Cerebellar cortex (tissue), 1 donor: ENCODE measurements at places on chromosomes 3 and 15.

GRCh38 chr3:10194328-10195071 lies 29.8 kb downstream of the IRAK2 start:
- DNase-seq: peak; percentile 92

DNA sequence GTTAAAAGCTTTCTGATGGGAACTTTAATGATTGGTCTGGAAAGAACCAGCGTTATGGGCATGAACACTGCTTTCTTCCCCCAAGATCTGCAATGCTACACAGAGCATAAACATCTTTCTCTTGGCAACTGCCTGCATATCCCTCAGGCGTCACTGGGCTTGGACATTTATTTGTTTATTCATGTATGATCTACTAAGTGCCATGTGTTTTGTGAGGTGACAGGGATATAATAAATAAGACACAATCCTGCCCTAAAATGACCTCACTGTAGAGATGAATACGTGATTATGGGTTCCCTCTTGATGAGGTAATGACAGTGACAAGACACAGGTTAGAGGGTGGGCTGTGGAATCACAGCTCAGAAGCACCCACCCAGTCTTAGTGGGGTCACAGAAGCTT lies 485.3 kb downstream of the PDCD6IP start:
- no peak for DNase-seq

- no peak for DNase-seq
These were observed 38.6 kb downstream of the TRPM1 start for GRCh38 chr15:31062911-31063310.

DNA sequence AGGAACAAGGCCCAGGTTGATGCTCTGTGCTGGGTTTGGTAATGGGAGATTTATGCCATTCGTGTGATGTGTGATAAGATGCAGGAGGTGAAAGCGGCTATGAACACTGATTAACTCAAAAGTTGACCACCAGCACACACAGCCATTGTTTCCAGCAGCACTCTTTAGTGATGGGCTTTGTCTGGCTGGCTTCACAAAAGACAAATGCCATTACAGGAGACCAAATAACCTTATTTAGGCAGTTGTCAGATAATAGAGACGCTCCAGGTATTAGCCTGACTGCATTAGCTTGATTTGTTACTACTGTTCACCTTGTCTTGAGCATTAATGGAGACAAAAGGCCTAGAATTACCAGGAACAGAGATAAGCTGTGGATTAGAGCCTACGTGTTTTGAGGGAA lies 5.1 kb downstream of the HESX1 start:
- DNase-seq: no peak

- peak; percentile 15 for DNase-seq
These were observed 420 bp downstream of the SLC27A2 start for GRCh38 chr15:50182219-50183013.

- no peak for DNase-seq
These were observed 24.7 kb upstream of the BSN start for GRCh38 chr3:49529567-49529966.

- DNase-seq: no peak
These were observed 4.1 kb downstream of the PBRM1 start for GRCh38 chr3:52681596-52681995.

GRCh38 chr15:23503576-23503975 lies 56.5 kb upstream of the GOLGA6L2 start:
- DNase-seq: no peak

DNA sequence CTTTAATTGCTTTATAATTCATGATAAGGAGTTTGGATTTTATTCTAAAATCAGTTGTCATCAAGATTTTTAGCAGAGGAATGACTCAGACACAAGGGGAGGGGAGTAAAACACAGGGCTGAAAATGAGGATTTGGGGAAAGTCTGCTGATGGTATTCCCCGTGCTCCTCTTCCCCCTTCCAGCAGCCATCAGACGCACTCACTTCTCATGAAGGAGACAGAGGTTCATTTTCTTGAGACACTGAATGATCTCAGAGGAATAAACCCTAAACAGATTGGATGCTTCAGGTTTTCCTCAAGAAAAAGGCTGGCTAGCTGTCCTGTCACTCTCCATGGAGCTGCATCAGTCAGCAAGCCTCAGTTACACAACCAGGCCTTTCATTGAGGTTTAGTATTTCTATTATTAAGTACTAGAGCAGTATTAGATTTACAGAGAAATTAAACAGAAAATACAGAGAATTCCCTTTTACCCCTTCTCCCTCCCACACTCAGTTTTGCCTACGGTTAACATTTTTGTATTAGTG lies 166.4 kb downstream of the C3orf70 start:
- no peak for DNase-seq

- DNase-seq: peak; percentile 33
These were observed 7.0 kb upstream of the FSTL1 start for GRCh38 chr3:120457827-120458226.

GRCh38 chr3:190579514-190580137 lies 65.7 kb downstream of the IL1RAP start:
- DNase-seq: no peak

DNA sequence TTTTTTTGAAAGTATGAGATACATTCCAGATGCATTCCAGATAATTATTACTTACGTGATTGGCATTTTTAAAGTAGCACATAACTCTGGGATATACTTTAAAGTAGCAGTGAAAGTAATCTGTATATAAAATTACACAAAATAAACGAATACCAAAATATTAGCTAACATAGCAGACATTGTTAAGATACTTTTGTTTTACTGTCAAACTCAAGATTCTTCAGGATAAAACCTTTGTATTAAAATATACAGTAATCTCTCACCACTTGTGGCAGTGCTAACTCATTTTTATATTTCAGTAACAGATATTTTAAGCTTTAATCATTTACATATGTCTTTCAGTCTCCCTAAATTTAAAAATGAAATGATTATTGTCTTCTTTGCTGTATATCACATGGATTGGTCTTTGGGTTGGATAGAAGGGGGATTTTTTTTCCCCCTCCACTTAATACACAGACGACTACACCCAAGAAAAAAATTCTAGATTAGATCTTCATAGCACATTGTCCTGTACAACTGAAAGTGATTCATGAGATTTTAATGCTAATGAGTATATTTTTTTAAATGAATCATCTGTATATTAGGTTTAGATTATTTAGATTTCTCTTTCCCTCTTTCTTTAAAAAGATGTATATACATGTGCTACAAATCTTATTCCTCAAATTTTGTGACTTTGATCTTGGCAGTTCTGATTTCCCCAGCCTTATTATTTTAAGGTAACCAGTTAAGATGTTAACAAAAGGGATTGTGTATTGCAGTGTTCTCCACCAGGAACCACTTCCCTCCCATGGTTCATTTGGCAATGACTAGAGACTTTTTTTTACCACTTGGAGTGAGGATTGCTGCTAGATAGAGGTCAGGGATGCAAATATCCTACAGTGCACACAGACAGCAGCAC lies 24.5 kb upstream of the EBLN2 start:
- peak; percentile 37 for DNase-seq

- DNase-seq: no peak
These were observed 38.5 kb downstream of the DNAJB8 start for GRCh38 chr3:128427872-128428822.

GRCh38 chr3:156631323-156631722 lies 43.1 kb upstream of the TIPARP start:
- no peak for DNase-seq

GRCh38 chr3:13452490-13453335 lies 27.4 kb upstream of the HDAC11 start:
- DNase-seq: peak; percentile 86
